ENCODE measurements at places on chromosomes 2 and 18.

DNA sequence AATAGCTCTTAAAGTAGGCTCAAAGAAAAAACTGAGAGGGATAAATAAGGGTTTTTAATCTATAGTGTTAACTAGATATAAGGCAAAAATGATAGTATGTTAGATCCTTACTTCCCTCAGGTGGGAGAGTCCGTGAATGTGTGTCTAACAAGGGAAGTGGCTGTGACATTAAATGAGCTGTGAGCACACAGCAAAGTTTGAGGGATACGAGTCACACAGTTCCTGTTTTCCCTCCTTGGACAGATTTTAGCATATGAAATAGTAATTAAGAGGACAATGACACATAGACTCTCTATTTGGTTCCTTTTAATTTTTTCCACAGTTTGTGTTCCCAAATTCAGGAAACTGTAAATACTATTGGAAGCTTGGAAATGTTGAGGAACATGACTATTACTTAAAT, 148.4 kb upstream of the CAVIN2 start:
- no peak for DNase-seq

GRCh38 chr2:170917219-170917913, 11.7 kb upstream of the GORASP2 start:
- no peak for DNase-seq

DNA sequence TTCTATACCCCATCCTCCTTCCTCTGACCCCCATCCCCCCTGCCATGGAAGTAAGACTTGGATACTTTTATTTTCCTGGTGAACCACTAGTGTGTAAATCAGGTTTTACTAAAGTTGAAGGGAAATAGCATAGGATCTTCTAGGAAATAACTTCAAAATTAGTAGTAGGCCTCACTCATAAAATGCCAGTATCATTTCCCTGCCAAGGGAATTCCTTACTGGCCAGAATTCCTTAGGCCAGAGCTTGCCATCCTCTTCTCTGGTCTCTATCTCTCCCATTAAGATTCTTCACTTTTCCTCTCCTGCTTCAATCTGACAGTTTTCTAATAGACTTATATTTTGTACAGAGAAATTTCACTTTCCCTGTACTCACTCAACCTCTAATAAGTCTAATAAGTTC, 322.8 kb upstream of the TANK start:
- no peak for DNase-seq

- no peak for DNase-seq
Observed at GRCh38 chr2:195570329-195570728, 86.7 kb upstream of the SLC39A10 start.

DNA sequence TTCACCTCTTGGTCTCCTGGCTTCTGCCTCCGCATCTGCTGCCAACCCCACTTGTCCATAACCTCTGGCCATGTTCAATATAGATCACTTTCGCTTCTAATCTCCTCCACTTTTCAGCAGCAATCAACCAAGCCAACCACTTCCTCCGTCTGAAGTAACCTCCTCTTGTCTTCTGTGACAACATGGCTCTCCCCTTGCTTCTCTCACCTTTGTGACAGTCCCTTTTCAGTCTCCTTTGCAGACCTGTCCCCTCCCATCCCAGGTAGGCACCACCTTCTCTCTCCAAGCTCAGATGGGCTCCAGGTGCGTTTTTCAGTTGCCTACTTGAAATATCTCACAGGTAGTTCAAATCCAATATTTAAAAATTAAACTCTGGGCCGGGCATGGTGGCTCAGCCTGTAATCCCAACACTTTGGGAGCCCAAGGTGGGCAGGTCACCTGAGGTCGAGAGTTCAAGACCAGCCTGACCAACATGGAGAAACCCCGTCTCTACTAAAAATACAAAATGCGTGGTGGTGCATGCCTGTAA, 4.7 kb upstream of the PSD4 start:
- DNase-seq: no peak

- DNase-seq: peak; percentile 38
Observed at GRCh38 chr2:105882341-105882740, 137.6 kb downstream of the NCK2 start.

GRCh38 chr2:9312591-9312990, 106.0 kb downstream of the ASAP2 start:
- DNase-seq: no peak

DNA sequence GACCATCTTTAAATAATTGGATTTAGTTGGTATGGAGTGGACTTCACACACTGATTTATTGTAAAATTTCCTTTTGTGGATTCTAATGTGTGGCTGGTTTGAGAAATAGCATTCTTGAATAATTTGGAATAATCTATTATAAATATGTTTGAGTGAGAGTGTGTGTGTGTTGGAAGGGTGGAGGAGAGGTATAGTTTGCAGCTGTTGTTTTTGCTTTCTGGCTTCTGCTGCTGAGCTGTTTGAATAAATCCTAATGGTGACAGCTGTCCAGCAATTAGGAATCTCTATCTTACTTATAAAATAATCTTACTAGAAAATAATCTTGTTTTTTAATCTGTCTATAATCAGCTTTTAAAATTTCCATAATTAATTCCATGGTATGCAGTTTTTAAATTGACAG, 1283.0 kb upstream of the CDH2 start:
- DNase-seq: no peak
